Airway epithelial cell (primary cell): ENCODE measurements at places on chromosomes 5 and 9. TPM values are rescaled to one million over a fixed set of nuclear protein-coding genes. Genes with fewer than 3 reads are reported as not detected.

ARSI gene
- 3.3 and 5.8 TPM in 2 replicates for total RNA-seq

ANKS6 gene
- total RNA-seq, result 11.5 and 22.9 TPM in 2 replicates

FREM1 gene
- 0.05 and 0.42 TPM in 2 replicates for total RNA-seq

ARID3C gene
- not detected in 2 replicates for total RNA-seq
